AG08396 (cell line): ENCODE measurements at places on chromosomes 2 and 18.

DNA sequence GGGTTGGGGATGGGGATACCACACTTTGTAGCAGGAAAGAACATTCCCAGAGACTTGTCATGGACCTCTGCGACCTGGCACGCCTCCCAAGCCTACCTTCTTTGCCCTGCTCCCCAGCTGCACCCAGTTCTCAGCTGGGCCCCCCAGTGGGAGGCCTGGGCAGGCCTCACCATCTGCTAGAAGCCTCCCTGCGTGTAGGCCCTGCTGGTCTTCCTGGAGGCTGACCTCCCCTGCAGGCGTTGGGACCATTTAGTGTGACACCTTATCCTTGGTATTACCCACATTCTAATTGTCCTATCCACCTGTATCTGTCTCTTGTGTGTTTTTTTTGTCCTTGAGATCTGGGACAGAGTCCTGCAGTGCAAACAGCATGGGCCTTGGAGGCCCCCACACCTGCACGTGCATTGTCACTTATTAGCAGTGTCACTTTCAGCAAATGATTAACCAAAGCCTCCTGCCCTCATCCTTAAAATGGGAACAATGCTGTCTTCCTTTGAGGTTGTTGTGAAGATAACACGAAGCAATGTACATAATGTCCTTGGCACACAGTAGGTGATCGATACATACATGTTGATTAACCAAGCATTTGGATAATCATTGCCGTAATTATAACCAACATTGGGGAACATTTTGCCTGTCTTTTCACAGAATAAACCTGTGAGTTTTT, 77.2 kb downstream of the LIPG start:
- DNase-seq = no peak

- no peak for DNase-seq
Observed at GRCh38 chr2:138711812-138712211, 68.4 kb downstream of the NXPH2 start.

GRCh38 chr2:191957996-191958860, 111.3 kb upstream of the CAVIN2 start:
- no peak for DNase-seq

- DNase-seq = no peak
Observed at GRCh38 chr2:234395891-234396420, 100.9 kb downstream of the ARL4C start.

DNA sequence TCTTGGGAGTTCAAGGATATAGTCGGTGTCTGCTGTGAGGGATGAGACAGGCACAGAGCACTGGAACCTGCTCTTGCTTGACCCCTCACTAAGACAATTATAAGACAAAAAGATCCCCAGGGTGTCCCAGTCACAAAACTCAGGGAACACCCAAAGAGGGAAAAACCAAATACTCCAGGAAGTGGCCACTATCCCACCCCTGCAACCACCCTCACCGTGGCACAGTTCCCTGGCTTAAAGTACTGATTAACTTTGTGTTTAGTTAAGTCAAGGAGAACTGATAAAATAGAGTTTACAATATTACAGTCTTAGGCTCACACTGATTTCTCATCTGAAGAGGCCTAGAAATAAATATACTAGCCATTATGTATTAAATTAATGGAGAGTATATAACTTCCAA, 13.5 kb downstream of the IL36B start:
- no peak for DNase-seq

GRCh38 chr2:96945014-96945413, 41.4 kb downstream of the FAM178B start:
- DNase-seq = no peak

GRCh38 chr2:141554810-141555209, 576.0 kb downstream of the LRP1B start:
- no peak for DNase-seq

GRCh38 chr2:235510318-235510717, 16.5 kb downstream of the AGAP1 start:
- no peak for DNase-seq

GRCh38 chr2:68501768-68502167, 34.4 kb downstream of the APLF start:
- DNase-seq = no peak

DNA sequence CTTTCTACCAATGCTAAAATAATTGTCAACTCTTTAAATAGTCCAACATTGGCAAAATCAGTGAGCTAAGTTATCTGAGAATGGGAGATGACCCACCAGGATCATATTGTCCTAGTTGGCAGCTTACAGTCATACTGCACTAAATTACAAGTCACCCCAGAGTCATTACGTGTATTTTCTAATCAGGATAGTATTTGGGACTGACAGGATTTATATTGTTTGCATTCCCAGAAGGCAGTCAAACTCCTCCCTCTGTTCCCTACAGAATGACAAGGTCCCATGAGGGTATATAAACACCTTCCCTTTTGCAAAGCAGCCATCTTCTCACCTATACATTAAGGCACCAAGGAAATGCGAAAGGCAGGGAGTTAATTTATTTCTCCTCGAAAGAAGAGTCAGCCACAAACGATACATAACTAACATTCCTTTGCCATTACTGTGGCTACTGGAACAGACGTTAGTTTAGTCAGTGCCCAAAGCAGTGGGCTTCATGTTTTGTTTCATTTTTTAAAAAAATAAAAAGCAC, 125.3 kb downstream of the ANTXR1 start:
- peak; percentile 58 for DNase-seq

DNA sequence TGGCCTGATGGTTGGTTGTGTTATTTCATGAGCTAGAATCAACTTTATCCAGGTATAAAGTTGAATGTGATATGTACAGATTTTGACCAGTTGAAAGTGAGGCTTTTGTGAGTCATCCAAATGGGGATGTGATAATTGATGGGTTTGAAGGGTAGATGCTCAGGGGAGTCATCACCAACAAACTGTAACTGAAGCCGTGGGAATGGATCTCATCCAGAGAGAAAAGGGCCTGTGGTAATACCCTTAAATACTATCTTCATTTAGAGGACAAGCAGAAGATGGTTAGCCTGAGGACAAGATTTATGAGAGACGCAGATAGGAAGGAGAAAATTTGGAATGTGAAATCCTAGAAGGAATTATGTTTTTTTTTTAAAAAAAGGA, 90.5 kb upstream of the MYO3B start:
- DNase-seq = no peak

GRCh38 chr2:30024281-30024680, 102.9 kb upstream of the ALK start:
- DNase-seq = no peak

GRCh38 chr2:1253629-1254028, 159.6 kb upstream of the TPO start:
- no peak for DNase-seq

DNA sequence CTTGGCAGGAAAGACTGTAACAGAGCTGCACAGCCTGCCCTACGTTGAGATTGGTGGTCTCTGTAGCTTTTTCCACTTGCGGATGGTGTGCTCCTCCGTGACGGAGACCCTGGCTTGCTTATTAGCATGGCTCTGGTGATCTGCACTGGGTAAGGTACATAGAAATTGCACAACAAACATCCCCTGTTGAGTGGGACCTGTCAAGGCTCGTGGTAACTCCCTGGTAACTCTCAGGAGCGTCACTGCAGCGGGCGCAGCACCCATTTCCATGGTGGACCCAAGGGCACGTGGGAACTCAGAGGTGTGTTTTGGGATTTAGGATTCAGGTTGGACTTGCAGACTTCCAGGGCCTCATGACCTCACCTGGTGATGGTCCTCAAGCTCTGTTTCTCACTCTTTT, 1.1 kb downstream of the TRAF3IP1 start:
- no peak for DNase-seq

- DNase-seq = no peak
Observed at GRCh38 chr18:70072678-70073077, 125.0 kb upstream of the CD226 start.

DNA sequence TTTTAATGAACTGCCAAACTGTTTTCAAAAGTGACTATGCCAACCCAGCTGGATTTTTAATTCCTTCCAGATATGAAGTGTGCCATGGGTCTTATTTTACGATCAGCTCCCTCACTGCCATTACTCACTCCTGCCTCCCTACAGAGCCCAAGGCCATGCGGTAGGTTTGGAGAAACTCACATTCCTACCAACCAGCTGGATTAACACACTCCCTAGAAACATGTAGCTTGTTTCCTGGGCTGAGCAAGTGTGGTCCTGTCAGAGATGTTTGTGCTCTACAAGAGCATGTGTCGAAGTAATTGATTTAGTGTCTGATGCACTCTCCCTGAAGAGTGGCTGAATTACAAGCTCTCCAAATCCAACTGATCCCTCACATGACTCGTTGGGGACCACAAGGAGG, 82.5 kb downstream of the SPP2 start:
- no peak for DNase-seq

DNA sequence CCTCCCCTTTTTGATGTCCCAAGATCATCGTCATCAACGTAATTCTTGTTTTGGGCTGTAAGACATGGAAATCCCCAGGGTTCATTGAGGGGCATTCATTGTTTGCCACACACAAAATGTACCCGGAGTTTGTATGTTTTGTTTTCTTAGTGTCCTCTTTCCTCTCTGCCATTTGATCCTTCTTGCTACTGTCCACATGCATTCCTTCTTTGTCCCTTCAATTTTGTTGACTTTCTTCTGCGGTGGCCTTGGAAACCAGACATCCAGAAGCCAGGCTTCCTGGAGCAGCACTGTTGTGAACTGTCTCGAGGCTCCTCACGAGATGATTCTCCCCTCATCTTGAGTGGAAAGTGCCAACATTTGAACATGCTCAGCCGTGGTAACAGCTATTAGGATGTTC, 24.8 kb downstream of the IGFBP2 start:
- no peak for DNase-seq

DNA sequence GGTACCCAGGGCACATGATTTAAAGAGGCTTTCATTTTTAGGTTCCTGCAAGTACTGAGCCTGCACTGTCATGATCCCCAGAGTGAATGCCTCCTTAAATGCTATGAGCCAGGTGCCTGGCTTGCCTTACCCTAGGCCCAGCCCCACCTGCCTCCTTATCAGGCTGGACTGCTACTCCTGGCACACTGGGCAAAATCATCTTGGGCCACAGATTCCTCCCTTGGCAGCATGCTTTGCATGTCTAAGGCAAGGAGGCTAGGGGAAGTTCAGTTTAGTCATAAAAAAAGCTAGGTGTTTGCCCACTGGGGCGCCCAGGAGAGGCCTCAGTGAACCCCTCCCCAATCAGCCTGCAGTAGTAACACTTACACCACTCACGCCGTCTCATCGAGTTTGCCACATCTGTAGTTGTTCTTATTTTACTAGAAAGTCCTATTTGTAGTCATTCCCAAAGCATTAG, 45.1 kb downstream of the LBH start:
- no peak for DNase-seq

GRCh38 chr2:115763601-115764000, 1321.2 kb downstream of the DPP10 start:
- no peak for DNase-seq

- DNase-seq = no peak
Observed at GRCh38 chr2:222218786-222219185, 80.0 kb downstream of the PAX3 start.

DNA sequence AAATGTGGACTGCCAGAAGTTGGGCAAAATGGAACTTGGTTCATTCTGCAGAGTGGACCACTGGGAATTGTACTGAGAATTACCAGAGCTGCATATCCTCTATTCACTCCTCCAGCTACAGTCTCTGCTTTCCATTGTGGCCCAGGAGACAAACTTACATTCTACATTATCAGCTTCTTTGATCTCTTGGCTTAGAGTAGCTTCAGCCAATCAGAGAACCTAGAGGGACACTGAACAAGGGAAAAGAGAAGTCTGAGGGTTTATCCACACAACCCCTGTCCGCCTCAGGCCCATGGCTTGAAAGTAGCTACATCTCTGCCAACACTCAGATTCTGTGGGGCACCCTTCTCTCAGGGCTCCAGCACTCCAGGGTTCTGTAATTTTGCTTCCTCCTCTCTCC, 251.1 kb downstream of the TRIB2 start:
- no peak for DNase-seq

- DNase-seq = peak; percentile 79
Observed at GRCh38 chr2:207334624-207335371, 169.1 kb upstream of the KLF7 start.

GRCh38 chr2:20617892-20618467, 32.9 kb downstream of the HS1BP3 start:
- DNase-seq = peak; percentile 96

DNA sequence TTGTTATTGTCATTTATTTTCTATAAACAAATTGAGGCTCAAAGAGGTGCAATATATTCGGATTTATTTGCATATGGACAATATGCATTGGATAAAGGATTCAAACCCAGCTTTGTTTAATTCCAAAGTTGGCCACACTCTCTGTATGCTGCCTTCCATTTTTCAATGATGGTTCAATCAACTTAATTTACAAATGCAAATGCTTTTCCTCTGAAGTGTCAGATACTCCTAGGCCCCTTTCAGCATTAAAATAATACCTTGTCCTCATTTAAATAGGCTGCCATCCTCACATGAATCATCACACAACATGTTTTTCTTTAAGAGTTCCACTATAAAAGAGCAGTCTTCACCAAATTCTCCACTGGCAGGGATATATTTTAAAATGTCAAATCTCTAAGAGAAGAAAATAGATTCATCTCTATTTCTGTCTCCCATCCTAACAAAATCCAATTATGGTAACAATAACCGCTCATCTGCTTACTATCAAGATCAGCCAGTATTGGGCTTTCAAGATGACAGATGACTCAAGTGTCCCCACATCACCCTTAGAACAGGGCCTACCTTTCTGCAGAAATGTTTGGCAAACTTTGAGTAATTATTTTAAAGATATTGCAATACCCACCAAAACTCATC, 114.8 kb downstream of the SCG2 start:
- DNase-seq = no peak

DNA sequence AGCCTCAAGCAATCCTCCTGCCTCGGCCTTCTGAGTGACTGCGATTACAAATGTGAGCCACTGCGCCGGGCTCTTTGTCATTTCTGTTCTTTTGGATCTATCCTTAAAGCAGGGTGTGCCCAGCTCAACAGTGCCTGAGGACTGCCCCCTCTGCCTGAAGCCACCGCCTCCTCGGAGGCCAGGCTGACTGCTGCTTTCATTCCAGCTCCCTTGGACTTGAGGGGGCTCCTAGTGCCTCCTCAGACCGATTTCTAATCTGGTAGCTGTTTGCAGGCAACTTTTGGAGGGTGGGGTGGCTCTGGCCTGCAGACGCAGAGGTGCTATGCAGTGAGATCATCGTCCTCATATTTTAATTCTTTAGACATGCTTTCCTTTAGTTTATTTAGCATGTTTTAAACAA, 35.9 kb upstream of the KLF11 start:
- DNase-seq = peak; percentile 60

GRCh38 chr18:49562481-49563129, 748 bp downstream of the LIPG start:
- no peak for DNase-seq

GRCh38 chr2:236136538-236136937, 31.6 kb downstream of the GBX2 start:
- no peak for DNase-seq

DNA sequence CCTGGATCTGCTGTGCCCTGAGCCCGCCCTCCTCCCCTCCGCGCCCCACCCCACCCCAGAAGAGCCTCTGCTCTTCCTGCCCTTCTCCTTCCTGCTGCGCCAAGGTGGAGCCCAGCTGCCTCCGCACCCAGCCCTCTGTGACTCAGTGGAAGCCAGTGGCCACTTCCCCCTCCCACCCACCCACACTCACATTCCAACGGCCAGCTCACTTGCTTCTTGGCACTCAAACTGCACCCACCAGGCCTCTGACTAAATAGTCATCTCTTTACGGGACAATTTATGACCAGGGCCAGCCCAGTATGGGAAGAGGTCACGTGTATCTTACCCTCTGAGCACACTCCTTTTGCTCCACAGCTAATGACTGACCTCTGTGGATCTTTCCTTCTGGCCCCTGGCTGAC, 150.4 kb upstream of the SLC1A4 start:
- DNase-seq = peak; percentile 82

GRCh38 chr2:4140281-4140970, 437.1 kb downstream of the DCDC2C start:
- DNase-seq = no peak
